ENCODE measurements at places on chromosomes 4 and X.

DNA sequence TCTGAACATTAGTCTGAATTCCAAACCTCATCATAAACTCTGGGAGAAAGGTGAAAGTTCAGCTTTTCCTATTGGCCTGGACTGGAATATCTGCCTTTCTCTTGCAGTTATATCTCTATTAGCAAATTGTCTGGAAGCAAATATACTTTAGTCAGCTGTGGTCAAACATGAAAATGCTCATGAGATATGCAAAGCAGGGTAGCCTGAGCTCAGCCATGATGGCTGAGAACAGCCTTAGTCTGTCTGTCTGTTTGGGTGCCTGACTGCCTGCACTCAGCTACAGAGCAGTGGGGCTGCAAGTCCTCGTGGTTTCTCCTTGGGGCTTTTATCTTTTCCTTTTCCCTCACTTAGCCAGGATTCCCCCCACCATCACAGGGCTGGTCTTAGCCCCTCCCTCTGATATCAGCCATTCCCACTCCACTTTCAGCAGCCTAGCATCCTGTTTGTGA lies 19.5 kb upstream of the PGRMC2 start:
- no peak for DNase-seq

DNA sequence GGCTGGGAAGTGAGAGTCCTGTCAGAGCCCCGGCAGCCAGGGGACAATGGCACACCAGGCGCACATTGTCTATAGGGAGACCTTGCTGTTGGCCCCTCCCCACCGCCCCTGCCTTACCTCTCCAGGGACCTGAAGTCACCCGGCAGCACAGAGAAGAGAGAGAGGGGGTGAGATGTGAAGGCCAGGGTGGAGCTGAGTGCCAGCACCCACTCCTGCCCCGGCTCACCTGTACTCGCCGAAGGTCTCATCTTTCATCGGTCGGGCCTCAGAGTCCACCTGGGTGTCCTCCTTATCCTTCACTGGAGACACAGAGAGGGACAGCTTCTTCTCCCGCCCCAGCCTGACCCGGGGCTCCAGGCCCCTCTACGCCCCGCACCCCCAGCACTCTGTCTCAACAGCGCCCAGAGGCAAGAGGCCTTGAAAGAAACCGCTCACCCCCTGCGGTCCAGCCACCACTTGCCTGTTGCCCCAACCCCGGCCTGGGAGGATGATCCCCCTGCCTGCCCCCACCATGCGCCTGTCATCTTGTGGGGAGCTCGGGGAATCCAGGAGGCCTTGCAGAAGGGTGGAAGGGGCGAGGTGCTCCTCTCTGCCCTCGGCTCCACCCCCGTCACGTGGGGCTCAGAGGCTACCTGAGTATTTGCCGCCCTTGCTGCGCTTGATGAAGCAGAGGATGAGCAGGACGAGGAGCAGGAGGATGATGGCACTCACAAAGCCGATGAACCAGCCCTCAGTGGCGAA lies 22.6 kb downstream of the L1CAM start:
- DNase-seq = no peak

- DNase-seq = no peak
These were observed 237.5 kb downstream of the HNRNPD start for GRCh38 chr4:82136161-82136801.

GRCh38 chr4:26566133-26566532 lies 17.8 kb upstream of the TBC1D19 start:
- DNase-seq = no peak

- no peak for DNase-seq
These were observed 5.1 kb downstream of the EFNB1 start for GRCh38 chrX:68833855-68834331.

DNA sequence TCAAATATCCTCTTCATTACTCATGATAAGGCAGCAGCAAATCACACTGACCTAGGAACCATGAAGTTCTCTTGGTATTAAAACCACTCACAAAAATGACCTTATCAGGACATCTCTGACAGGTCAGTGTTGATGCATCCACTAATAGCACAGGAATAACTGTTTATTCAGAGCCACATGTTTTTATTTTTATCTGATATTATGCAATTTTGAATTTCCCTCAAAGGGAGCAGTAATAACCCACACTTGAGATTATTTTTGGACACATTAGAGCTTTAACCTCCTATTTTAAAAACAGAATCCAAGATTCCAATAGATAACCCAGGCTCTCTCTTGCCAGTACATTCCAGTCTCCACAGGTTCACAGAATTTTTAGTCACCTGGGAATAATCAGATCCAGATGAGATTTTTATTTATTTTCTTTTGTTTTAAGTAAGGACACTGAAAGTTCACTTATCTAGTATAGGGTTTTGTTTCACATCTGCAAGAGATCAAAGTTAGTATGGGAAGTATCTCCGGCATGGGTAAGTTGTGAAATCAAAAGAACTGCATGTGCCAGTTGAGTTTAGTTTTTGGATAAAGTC lies 36.3 kb upstream of the MYOZ2 start:
- no peak for DNase-seq

- no peak for DNase-seq
These were observed 6.4 kb downstream of the ELK1 start for GRCh38 chrX:47643926-47644325.

DNA sequence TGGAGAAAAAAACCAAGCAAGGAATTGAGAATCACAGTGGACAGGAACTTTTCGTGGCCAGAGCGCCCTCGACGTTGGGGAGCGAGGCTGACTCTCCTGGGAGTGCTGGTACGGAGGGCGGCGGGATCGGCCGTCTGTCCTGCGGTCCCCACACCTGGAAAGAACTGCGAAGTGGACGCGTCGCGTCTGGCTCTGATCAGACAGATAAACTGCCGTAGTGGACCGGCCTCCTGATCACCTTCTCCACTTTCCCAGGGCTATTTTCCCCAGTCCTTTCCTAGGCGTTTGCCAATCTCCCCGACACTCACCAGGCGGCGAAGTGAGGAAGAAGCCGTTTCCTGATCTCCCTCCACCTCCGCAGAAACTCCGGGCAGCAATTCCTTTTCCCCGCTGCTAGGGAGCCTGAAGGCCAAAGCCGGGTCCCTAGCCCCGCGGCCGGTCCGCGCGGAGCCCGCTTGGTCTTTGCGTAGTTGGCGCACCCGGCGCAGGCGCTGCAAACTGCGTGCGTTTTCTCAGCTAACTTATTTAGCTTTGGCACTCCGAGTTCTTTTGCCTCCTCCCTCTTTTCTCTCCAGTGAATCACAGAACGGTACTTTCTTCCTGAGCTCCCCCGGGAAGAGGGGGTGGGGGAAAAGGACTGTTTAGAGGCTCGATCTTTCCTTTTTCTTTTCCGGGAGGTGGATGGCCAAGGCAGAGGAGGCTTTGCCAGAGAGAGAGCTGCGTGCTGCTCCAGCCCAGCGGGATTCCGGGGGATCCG lies at the start of gene ARSJ:
Gene ARSJ (minus strand): TSS at position 500 of the 757 bp plus-strand sequence. CDS start 813 bp downstream, outside the sequence.
- DNase-seq = no peak

- DNase-seq = no peak
These were observed 231.3 kb upstream of the PITX2 start for GRCh38 chr4:110854021-110854678.

GRCh38 chr4:146359771-146360170 lies 145.4 kb downstream of the REELD1 start:
- no peak for DNase-seq

GRCh38 chrX:105221374-105221773 lies 880 bp upstream of the TEX13A start:
- no peak for DNase-seq

DNA sequence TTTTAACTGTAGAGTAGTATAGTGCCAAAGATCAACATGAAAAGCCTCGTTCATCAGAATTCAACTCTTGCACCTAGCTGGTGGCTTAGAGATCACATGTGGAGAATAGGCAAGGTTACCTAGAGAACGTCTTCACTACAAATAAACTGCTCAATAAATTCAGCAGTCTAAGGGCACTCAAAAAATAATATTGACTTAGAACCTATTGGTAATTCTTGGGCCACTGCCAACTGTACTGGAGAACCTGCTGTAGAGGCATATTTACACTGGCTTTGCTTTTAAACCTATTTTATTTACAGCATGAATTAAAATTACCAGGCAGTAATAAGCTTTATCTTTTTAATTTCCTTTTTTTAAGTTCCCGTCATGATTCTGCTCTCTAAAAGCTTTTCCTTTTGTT lies 343.7 kb downstream of the PDHA2 start:
- no peak for DNase-seq

GRCh38 chr4:85842540-85842939 lies 367.6 kb downstream of the ARHGAP24 start:
- DNase-seq = no peak

DNA sequence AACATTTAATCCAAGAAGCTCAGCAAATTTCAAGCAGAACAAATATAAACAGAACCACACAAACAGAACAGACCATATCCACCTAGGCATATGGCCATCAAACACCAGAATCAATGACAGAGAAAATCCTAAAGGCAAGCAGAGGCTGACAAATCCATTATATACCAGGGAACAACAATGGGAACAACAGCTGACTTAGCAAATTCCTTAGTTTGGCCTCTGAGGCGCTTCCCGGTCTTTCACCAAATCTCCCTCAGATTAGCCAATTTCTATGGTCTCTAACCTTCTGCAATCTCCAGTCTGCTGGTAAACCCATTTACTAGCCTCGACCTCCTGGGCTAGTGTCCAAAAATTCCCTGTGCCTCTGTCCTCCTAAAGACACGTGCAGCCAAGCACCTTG lies 59.2 kb downstream of the GPR143 start:
- no peak for DNase-seq

DNA sequence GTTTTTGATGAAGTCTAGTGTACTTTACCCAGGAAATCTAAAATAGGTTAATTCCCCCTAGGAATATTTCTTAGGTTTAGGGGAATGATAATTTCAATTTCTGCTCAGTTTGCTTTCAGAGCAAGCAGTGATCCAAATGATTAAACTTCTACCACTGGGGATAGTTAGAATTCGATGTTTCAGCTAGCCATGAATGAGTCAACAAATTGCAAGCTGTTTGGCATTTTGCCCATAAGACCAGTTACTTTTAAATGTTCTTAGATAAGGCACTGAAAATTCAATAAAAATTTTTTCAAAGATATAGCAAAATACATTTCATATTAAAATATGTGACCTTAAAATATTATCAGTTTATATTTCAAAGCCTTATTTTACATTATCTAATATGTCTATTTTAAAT lies 993.6 kb downstream of the ARAP2 start:
- no peak for DNase-seq

DNA sequence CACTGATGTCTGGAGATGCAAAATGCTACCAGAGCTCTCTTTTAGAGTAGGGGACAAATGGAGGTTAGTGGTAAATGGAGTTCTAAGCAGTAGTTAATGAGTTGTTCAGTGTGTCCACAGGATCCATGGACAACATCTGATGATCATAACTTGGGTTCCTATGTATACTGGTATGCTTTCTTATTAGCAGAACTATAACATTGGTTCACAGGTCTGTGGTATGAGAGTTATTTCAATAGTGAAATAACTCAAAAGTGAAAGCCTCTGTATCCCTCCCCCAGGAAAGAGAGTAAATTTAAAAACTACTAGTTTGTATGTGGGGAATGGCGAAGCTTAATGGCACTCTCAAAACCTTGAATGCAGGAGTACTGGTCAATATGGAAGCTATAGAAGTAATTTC lies 363.5 kb upstream of the EMCN start:
- DNase-seq = no peak

- DNase-seq = no peak
These were observed 118.4 kb downstream of the AFF1 start for GRCh38 chr4:87053176-87053658.

DNA sequence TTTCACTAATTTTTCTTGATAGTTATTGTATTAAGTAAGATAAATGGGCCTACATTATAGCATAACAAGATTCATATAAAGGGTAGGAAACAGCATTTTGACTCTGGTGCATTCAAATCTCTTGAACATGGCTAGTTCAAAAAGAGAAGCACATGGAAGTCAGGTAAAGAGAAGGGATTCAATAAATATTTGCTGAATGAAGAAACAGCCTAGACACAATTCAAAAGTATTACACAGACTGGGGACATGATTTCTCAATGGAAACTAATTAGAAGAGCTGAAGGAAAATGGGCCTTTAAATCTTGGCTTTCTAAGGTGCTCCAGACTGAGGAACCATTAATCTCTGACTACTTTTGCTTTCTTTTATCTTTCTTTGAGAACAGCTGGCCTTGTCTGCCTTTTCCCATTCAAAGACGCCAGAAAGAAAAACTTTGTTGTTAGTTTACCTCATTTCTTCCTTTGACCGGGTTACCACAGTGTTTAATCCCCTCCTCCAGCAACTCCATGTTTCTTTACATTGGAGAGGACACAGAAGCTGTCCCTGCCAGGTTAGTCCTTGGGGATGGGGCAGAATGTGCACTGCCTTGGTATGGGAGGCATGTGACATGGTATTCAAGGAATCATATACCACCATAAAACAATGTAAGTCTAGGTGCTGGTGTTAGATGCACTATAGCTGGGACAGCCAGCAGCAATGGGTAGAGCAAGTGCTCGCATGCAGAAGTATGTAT lies 264.2 kb downstream of the CAMK2D start:
- no peak for DNase-seq

DNA sequence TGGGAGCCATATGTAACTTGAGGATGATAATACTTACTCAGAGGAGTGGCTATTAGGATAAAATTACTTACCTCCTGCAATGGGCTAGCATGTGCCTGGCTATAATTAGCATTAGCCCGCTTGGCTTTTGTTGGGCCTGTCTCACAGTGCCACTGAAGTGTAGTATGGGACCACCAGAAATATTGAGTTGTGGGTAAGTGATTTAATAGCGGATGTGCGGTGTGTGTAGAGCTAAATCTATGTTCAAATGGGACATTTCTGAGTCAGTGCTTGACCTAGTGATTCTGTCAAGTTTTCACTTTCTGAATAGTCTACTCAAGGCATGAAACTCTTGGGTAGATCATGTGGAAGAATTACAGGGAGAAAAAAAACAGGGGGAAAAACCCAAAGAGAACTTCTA lies 3.5 kb upstream of the CLNK start:
- DNase-seq = no peak

- no peak for DNase-seq
These were observed 2675.7 kb downstream of the PCDH7 start for GRCh38 chr4:33395731-33396485.

- no peak for DNase-seq
These were observed 26.0 kb upstream of the IL15 start for GRCh38 chr4:141610365-141610764.

DNA sequence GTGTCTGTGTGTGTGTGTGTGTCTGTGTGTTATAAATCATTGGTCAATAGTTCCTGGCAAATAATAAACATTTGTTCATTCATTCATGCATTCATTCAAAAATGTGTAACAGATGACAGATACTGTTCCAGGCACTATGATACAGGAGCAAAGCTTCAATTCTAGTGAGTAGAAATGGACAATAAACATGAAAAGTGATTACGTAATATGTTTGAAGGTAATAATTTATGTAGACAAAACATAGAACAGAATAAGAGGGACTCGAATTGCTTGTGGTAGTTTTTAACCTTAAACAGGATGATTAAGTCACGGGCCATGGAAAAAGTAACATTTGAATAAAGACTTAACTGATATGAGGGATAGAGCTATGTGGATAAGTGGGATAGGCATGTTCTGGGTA lies 90.1 kb upstream of the MAGEC2 start:
- no peak for DNase-seq

GRCh38 chr4:121789960-121790829 lies 10.9 kb upstream of the EXOSC9 start:
- DNase-seq = no peak
